ENCODE measurements at places on chromosomes 12 and 14.

GRCh38 chr14:104110491-104111209 is 25.1 kb downstream of the ASPG start:
- no peak overlapping the region for H3K4me3 ChIP-seq
- H3K4me1 ChIP-seq = no peaks in the 10 kb centered on the region
- peaks cover 20% of the 10 kb centered on the region for H3K27me3 ChIP-seq
- DNase-seq = no peak

- no peaks in the 10 kb centered on the region for H3K27me3 ChIP-seq
- H3K36me3 ChIP-seq = no peaks in the 10 kb centered on the region
- no peaks in the 10 kb centered on the region for H3K4me1 ChIP-seq
- H3K27ac ChIP-seq = no peak overlapping the region
Measured at GRCh38 chr12:75658901-75659823, 147.8 kb upstream of the KRR1 start.

GRCh38 chr14:33103489-33103888 is 164.8 kb downstream of the NPAS3 start:
- no peaks in the 10 kb centered on the region for H3K36me3 ChIP-seq
- no peaks in the 10 kb centered on the region for H3K4me1 ChIP-seq
- H3K4me3 ChIP-seq = no peak overlapping the region
- no peak overlapping the region for H3K27ac ChIP-seq

DNA sequence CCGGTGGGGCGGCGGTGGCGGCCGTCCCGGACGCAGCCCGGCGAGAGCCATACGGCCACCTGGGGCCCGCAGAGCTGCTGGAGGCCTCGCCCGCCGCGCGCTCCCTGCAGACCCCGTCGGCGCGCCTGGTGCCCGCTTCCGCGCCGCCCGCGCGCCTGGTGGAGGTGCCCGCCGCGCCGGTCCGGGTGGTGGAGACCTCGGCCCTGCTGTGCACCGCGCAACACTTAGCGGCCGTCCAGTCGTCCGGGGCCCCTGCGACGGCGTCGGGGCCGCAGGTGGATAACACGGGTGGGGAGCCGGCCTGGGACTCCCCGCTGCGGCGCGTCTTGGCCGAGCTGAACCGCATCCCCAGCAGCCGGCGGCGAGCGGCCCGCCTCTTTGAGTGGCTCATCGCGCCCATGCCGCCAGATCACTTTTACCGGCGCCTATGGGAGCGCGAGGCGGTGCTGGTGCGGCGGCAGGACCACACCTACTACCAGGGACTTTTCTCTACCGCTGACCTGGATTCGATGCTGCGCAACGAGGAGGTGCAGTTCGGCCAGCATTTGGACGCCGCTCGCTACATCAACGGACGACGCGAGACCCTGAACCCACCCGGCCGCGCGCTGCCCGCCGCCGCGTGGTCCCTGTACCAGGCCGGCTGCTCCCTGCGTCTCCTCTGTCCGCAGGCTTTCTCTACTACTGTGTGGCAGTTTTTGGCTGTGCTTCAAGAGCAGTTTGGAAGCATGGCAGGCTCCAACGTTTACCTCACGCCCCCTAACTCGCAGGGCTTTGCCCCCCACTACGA is 716 bp downstream of the RIOX1 start:
- peak; percentile 35 for DNase-seq
- H3K36me3 ChIP-seq = no peaks in the 10 kb centered on the region
- H3K27me3 ChIP-seq = no peaks in the 10 kb centered on the region
- H3K27ac ChIP-seq = peak overlapping the region; percentile 91

DNA sequence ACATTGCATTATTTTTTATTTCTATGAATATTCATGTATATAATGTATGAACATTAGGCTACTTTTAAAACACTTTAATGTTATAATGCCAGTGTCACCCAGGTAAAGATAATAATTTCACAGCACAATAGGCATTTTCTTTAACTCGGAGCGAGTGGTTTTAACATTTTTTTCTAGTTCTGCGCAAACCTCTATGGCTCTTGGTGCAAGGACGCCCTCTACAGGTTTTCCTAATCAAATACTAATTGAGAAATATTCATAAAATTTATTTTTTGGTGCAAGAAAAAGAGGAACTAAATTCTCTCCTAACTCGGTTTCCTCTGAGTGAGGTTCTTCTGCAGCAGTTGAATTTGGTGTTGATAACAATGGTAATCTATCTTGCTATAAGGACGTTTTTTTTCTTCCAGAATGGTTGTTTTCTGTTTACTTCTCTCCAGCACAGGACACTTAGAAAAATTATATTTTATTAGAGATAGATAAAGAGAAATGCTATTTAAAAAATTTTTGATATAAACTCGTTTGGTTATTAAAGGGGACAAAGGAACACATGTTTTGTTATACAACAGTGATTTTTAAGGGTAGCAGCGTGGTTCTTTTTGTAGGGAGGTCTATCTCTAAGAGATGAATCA is 2.4 kb upstream of the WIF1 start:
- no peaks in the 10 kb centered on the region for H3K27me3 ChIP-seq
- no peaks in the 10 kb centered on the region for H3K36me3 ChIP-seq
- DNase-seq = no peak
- no peak overlapping the region for H3K4me3 ChIP-seq
- peaks cover 8% of the 10 kb centered on the region for H3K4me1 ChIP-seq
